Sciatic nerve (tissue), 2 donors: ENCODE measurements at places on chromosomes 5 and 9. TPM values are rescaled to one million over a fixed set of nuclear protein-coding genes. Genes with fewer than 3 reads are reported as not detected.

The SPINK13 gene
- total RNA-seq, result not detected

The CEL gene
- 2.7 TPM for total RNA-seq

The SMU1 gene
- total RNA-seq, result 23.8 TPM

The SLCO6A1 gene
- total RNA-seq, result not detected

The PRUNE2 gene
- 55.3 TPM for total RNA-seq

The AFF4 gene
- total RNA-seq, result 88.6 TPM

The DEPDC1B gene
- total RNA-seq, result 9.8 TPM

The DROSHA gene
- total RNA-seq, result 69.8 TPM

The FBLL1 gene
- 0.22 TPM for total RNA-seq

- DNase-seq, result no peak
These were observed 116.9 kb upstream of the MRPS30 start for GRCh38 chr5:44691802-44692201.

DNA sequence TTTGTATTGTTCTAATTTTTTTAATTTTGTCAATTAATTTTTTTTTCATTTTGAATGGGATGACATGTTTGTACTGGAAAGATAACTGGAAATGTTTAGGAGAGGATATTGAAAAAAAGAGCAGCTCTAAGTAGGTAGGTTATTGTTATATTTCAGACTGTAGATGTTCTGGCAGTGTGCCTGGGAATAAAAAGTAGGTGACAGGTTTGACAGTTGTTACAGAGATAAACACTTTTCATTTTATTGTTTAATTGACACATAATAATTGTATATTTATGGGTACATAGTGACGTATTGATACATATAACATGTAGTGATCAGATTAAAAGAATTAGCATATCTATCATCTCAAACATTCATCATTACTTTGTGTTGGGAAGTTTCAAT, 279.1 kb downstream of the ARRDC3 start:
- DNase-seq, result no peak

DNA sequence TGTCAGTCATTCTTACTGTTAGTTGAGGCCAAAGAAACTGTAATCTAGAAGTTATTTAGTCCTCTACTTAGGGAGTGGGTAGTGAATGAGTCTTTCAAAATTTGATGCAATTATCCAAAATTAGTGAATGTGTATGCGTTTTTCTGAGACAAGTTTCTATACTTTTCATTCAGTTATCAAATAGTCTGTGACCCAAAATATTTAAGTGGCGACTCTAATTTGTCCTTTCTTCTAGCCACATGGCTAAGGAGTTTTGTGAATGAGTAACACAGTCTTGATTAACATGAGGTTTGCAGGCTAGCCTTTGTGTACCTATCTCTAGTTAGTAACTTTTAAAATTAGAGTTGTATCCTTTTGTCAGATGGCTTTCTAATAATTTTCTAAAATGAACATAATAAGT, 45.6 kb downstream of the COMMD10 start:
- DNase-seq, result no peak

GRCh38 chr5:123440456-123441181, 17.4 kb upstream of the CEP120 start:
- DNase-seq, result no peak

- no peak for DNase-seq
These were observed 970.3 kb upstream of the ARRDC3 start for GRCh38 chr5:92353107-92354030.

DNA sequence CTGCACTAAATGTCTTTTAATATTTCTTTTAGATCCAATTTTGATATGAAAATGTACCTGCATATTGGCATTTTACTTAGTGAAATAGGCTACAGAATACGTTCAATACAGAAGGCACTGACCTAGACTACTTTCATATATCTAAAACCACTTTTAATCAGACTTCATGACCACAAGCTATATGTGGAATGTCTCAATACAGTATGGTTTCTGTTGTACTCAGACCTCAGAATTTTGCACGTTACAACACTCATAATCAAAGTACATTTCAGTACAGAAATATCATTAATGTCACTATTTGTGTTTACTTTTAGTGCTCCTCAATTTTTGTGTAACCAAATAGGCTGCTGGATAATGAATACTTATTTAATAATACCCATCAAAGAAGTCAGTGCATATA, 74.8 kb downstream of the MEF2C start:
- no peak for DNase-seq

- no peak for DNase-seq
These were observed at the start of gene PCDHB11 for GRCh38 chr5:141199359-141200235. Gene PCDHB11, plus strand, starts transcription at chr5:141199627. Its CDS starts 148 bp downstream, at chr5:141199775.

DNA sequence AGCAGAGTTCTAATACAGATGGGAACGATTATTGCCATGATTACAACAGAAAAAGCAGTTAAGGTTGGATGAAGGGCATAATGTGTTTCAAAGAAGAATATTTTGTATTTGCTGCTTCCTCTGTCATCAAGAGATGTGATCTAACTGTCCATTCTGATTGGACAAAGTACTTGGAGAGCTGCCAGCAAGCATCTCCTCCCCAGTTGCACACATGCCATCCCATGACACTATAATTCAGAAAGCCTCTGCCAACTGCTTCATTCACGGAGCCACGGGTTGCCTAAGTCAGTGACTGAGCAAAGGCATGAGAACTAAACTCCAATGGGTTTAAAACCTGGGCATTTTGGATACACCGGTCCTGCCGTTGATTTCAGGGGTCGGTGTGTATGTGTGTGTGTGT, 253.8 kb downstream of the CRB2 start:
- DNase-seq, result no peak

- no peak for DNase-seq
These were observed 397.6 kb upstream of the IRX4 start for GRCh38 chr5:2280318-2280717.

DNA sequence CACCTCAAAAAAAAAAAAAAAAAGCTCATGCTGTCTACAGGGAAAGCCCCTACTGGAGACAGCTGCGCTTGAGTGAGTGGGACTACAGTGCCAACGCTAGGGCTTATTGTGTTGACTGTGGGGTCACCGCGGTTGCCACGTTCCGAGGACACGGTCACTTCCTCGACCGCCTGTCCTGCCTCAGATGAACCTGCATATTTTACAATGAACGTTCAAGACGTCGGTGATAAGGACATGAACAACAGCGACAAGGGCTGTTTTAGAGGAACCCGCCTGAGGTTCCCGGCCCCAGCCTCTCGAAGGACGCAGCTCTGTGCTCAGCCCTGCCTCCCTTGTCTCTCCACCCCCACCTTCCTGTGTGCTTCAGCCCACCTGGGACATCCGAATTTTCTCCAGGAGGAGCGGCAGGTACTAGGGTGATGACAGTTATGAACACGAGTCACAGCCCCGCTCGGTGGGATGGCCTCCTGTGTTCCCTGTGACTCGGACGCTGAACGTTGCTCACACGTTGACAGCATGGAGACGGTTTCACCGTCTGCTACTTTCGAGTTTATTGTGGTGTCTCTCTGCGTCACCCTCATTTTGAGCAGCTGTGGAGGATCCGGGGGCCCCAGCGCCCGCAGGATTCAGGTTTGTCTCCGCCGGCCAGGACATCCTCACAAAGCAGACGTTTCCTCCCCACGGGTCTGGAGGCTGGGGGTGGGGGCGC, 11.3 kb upstream of the DIPK1B start:
- no peak for DNase-seq

- no peak for DNase-seq
These were observed 36.0 kb upstream of the PITX1 start for GRCh38 chr5:135069895-135070657.

- DNase-seq, result no peak
These were observed 34.8 kb downstream of the TSPAN17 start for GRCh38 chr5:176682016-176682531.

- no peak for DNase-seq
These were observed 200.4 kb upstream of the SLC24A2 start for GRCh38 chr9:19989213-19989612.

DNA sequence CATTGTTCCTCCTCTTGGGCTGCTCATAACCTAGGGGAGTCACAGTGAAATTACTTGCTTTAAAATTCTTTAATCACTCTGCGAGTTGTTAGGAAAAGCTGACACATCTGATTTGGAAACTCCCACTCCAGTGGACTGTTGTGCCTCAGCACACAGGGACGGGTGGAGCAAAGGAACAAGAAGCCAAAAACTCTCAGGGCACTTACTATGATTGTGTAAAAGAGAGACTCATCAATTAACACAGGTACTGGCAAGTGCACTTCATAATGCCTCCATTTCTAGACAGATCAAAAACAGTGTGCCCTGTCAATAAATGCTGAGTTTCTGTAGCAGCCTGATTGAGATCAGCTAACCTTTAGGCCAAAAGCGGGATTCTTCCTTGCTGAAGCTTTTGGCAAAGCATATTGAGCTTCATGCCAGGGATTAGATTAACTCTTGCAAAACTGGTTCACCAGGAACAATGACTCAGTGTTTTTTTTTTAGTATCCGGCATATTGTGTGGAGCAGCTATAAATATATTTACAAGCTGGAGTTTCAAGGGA, 55.9 kb downstream of the TMC1 start:
- no peak for DNase-seq
